ENCODE measurements at places on chromosomes 1 and 21. TPM values are rescaled to one million over a fixed set of nuclear protein-coding genes. Genes with fewer than 3 reads are reported as not detected.

NPR1 gene
- 4.5 TPM for total RNA-seq

PAPPA2 gene
- total RNA-seq: 1.6 TPM

C1orf226 gene
- total RNA-seq: 6.7 TPM

GRCh38 chr1:59605184-59605583 lies 209.6 kb upstream of the HOOK1 start:
- H3K4me3 ChIP-seq: no peak overlapping the region
- no peaks in the 10 kb centered on the region for H3K4me1 ChIP-seq
- H3K27ac ChIP-seq: no peak overlapping the region
- DNase-seq: no peak

DNA sequence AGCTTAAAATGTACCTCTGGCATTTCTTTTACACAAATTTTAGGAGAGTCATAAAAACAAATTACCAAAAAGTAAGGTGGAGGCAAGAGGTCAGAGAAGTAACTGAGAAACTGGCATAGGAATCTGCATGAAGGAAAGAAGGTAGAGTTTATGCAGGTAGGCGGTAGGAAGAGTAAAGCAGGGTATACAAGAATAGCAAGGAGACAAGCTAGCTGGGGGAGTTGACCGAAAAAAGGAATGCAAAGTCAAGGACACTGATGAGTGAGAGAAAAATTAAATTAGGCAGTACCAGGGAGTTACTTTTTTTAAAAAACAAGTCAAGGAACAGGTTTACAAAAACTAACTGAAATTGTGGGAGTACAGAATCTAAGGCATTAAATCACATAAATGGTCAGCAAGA lies 56.0 kb downstream of the FOXJ3 start:
- DNase-seq: no peak
- H3K4me1 ChIP-seq: no peaks in the 10 kb centered on the region
- H3K27me3 ChIP-seq: no peaks in the 10 kb centered on the region

- H3K27me3 ChIP-seq: no peaks in the 10 kb centered on the region
- no peaks in the 10 kb centered on the region for H3K36me3 ChIP-seq
- no peak for DNase-seq
- no peak overlapping the region for H3K4me3 ChIP-seq
- no peaks in the 10 kb centered on the region for H3K4me1 ChIP-seq
These were observed 79.4 kb upstream of the RUNX1 start for GRCh38 chr21:35128536-35128935.

DNA sequence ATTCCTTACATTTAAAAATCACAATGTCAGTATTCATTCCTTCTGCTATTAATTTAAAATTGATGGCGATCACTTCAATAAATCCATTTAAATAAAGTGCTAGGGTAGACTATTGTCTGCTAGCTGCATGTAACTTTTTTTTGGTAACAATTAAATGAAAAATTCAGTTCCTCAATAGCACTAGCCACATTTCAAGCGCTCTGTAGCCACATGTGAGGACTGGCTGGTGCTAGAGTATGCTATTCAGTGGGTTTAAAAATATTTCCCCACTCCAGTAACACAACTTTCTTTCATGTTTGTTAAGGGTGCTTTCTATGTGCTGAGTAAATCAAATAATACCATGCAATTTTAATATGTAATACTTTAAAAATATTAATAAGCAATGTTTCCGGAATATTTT lies 108.2 kb downstream of the LTN1 start:
- DNase-seq: no peak
- no peaks in the 10 kb centered on the region for H3K27me3 ChIP-seq
- H3K36me3 ChIP-seq: peaks cover 28% of the 10 kb centered on the region
- H3K4me1 ChIP-seq: no peaks in the 10 kb centered on the region
- H3K27ac ChIP-seq: no peak overlapping the region

- DNase-seq: no peak
- no peak overlapping the region for H3K4me3 ChIP-seq
- H3K4me1 ChIP-seq: peaks cover 6% of the 10 kb centered on the region
These were observed 73.1 kb downstream of the SLC66A1 start for GRCh38 chr1:19385221-19385620.

- no peak overlapping the region for H3K27ac ChIP-seq
- H3K27me3 ChIP-seq: no peaks in the 10 kb centered on the region
- no peak for DNase-seq
- no peaks in the 10 kb centered on the region for H3K4me1 ChIP-seq
- H3K4me3 ChIP-seq: no peak overlapping the region
These were observed 24.3 kb downstream of the WNT2B start for GRCh38 chr1:112533029-112533428.

DNA sequence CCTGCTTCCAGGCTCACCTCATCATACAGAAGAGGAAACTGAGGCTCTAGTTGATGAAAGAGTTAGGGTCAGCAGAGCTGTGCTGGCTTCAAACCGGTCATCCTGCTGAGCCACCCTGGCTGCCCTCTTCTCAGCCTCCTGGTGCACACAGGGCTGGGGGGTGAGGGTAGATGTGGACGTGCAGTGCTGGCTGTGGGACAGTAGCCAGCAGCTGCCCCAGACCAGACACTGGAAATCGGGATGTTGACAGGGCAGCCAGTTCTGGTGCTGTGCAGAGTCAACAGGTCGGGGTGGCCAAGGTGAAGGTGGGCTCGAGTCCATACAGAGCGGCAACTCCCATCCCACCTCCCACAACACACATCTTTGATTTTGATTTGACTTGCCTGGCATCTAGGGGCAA lies 1.5 kb upstream of the CLCNKA start:
- no peak for DNase-seq
- H3K36me3 ChIP-seq: no peaks in the 10 kb centered on the region
- no peak overlapping the region for H3K27ac ChIP-seq
- H3K27me3 ChIP-seq: no peaks in the 10 kb centered on the region
- no peak overlapping the region for H3K4me3 ChIP-seq

GRCh38 chr1:167219194-167219593 lies 1.5 kb upstream of the POU2F1 start:
- no peaks in the 10 kb centered on the region for H3K4me1 ChIP-seq
- peak overlapping the region; percentile 97 for H3K4me3 ChIP-seq
- H3K27me3 ChIP-seq: no peaks in the 10 kb centered on the region
- no peak for DNase-seq
- H3K36me3 ChIP-seq: no peaks in the 10 kb centered on the region

DNA sequence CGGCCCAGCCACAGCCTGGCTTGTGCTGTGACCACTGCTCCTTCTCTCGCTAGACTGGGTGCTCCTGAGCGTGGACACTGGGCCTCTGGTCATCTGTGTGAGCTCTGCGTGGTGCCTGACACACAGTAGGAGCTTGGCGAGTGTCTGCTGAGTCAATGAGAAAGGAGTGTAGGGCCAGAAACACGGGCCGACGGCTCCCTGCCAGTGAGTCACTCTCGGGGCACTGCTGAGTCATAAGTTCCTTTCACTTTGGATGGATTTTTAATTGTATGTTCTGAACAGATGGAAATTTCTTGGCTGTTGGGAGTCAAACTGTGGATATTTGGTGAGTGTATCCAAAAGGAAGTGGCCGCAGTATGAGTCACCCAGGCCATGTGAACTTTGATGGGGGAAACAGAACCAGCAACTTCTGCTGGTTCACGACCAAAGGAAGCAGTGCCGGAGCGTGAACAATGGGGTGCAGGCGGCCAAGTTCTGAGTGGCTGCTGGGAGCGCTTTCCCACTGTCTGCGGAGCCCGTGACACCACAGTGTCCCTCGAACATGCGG lies 41.0 kb upstream of the COL18A1 start:
- H3K4me1 ChIP-seq: peaks cover 38% of the 10 kb centered on the region
- H3K27ac ChIP-seq: peak overlapping the region; percentile 56
- H3K27me3 ChIP-seq: no peaks in the 10 kb centered on the region
- H3K36me3 ChIP-seq: no peaks in the 10 kb centered on the region
- no peak for DNase-seq

GRCh38 chr1:109821221-109821669 lies 57.5 kb upstream of the EPS8L3 start:
- peak; percentile 40 for DNase-seq
- no peaks in the 10 kb centered on the region for H3K27me3 ChIP-seq
- H3K4me3 ChIP-seq: no peak overlapping the region
- no peaks in the 10 kb centered on the region for H3K36me3 ChIP-seq

GRCh38 chr1:15128520-15129313 lies 24.8 kb upstream of the TMEM51 start:
- DNase-seq: peak; percentile 96
- no peaks in the 10 kb centered on the region for H3K27me3 ChIP-seq
- no peaks in the 10 kb centered on the region for H3K36me3 ChIP-seq
- no peak overlapping the region for H3K4me3 ChIP-seq

- no peaks in the 10 kb centered on the region for H3K27me3 ChIP-seq
- H3K4me3 ChIP-seq: no peak overlapping the region
- no peak overlapping the region for H3K27ac ChIP-seq
- no peaks in the 10 kb centered on the region for H3K36me3 ChIP-seq
These were observed 117.1 kb upstream of the SPAG17 start for GRCh38 chr1:118302145-118302544.

DNA sequence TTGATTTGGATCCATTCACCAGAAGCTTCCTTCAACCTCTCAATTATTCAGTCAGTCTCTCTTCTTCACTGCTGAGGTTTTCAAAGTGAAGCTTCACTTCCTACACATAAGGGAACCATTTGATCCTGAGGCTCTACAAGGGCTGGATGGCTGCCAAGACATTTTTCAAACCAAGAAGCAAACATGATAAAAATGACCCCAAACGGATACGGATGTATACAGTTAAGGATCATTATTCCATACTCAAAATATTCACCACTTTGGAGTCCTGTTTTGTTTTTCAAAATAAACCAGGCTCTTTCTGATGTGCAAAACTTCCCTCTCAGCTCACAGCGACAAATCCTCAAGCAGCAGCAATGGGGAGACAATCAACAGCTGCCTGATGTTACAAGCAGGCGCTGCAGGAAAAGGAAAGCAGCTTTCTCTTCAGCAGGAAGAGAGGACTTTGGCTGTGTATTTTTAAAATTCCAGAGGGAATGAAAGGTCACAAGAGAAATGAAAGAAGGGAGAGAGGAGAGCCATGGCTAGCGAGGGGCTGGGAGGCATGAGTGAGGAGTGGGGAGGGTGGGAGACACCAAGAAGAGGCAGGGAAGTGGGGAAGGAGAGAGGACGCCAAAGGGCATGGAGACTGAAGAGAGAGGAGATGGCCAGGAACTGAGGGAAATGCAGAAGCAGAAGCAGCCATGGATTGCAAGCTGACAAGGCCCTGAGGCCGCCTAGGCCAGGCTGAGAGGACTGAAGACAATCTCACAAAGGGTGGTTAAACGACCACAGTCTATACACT lies 145.4 kb downstream of the SLC45A1 start:
- no peak overlapping the region for H3K4me3 ChIP-seq
- peak; percentile 64 for DNase-seq
- H3K27ac ChIP-seq: peak overlapping the region; percentile 86
- no peaks in the 10 kb centered on the region for H3K27me3 ChIP-seq
- peaks cover 22% of the 10 kb centered on the region for H3K4me1 ChIP-seq

All from endodermal cell (in vitro differentiated cells).